ENCODE measurements at places on chromosomes 3 and 15.

GRCh38 chr15:82048811-82049210 is 3.0 kb upstream of the MEX3B start:
- no peak for DNase-seq

DNA sequence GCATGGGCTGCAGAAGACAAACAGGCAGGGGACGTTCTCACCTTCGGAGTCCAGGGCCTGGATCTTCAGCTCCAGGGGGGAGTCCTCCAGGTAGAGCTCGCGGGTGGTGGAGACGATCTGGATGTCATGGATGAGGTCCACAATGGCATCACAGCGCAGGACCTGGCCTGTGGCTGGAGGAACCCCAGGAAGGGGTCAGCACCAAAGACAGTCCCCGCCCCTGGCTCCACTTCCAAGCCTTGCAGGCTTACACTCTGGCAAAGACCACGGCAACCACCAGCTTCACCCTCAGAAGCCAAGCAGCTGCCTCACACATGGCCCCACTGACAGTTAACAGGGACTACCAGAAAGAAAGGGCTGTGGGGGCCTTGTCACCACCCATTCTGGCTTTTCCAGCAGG is 22.8 kb downstream of the NUP210 start:
- DNase-seq = no peak

DNA sequence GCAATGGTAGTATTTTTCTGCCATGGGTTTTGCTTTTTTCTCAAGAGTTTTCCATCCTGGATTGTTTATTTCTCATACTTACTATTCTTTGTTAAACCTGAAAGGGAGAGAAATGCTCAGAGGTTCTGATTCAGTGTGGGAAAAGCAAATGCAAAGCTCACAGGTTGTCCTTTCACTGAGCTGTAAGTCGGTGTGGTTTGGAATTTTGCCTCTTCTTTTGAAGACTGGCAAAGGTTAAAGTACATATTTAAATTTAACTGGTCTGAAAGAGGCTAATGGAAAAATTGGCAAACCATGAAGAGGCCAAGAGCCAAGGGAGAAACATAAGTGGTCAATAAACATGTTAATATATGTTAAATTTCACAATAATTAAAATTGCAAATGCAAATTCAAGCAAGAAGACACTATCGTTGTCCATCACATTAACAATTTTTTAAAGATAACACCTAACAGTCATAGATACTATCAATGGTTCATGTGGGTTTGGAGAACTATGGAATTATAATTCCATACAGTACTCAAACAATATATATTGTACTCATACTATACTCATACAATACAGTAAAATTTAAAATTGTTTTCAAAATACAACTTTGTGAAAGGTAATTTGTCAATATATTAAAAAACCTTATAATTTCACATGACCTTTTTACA is 246.8 kb upstream of the STT3B start:
- no peak for DNase-seq

GRCh38 chr15:52552303-52552702 is 16.5 kb downstream of the ARPP19 start:
- DNase-seq = no peak

DNA sequence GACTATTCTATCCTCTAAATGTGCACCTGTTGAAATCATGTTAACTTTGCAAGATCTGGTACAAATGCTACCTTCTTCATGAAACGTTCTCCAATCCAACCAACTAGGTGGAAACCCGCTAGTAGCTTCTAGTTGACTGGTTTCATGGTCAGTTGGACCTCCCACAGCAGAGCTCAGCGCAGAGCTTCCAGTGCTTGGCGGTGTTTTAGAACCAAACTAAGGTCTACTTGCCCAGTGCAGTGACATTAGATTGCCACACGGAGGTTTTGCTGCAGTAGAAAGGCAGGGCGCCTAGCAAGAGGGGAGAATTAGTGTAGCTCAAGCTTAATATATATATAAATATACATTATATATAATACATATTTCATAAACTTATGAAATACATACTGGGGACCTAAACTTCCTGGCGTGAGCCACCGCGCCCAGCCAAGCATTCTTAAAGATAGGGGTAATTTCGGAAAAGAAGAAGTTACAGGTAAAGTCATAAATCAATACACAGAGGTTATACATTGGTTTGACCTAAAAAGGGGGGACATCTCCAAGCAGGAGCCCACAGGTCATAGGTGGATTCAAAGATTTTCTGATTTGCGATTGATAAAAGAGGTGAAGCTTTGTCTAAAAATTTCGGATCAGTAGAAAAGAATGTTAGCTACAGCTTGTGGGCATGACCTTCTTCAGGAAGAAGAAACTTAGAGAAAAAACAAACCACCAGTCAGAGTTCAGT is 2.1 kb upstream of the OXSR1 start:
- DNase-seq = peak; percentile 39

DNA sequence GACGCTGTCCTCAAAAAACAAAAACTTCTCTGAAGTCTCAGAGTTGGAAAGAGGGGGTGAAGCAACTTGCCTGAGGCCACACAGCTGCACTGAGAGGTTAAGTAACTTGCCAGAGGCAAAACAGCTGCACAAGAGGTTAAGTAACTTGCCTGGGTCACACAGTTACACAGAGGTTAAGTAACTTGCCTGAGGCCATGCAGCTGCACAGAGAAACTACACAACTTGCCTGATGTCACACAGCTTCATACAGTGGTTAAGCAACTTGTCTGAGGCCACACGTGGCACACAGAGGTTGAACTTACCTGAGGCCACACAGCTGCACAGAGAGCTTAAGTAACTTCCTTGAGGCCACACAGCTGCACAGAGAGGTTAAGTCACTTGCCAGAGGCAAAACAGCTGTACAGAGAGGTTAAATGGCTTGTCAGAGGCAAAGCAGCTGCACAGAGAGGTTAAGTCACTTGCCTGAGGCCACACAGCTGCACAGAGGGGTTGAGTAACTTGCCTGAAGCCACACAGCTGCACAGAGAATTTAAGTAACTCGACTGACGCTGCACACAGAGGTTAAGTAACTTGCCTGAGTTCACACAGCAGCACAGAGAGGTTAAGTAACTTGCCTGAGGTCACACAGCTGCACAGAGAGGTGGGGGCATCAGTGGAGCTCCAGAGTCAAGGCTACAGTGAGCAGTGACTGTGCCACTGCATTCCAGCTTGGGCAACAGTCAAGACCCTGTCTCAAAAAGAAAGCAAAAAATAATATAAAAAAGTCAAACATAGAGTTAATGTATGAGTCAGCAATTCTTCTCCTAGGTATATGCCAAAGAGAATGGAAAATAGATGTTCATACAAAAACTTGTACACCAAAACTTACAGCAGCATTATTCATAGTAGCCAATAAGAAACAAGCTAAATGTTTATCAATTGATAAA is 12.0 kb upstream of the ACAD9 start:
- no peak for DNase-seq

GRCh38 chr3:133192363-133192945 is 154.3 kb downstream of the TMEM108 start:
- DNase-seq = no peak

Data from activated CD4-positive, alpha-beta T cell treated with anti-CD3 and anti-CD28 coated beads for 48 hours (primary cell).